Effector memory CD8-positive, alpha-beta T cell (primary cell): ENCODE measurements at places on chromosomes 2 and 18.

- no peak overlapping the region for H3K27ac ChIP-seq
- no peaks in the 10 kb centered on the region for H3K27me3 ChIP-seq
- no peaks in the 10 kb centered on the region for H3K4me1 ChIP-seq
- no peak overlapping the region for H3K4me3 ChIP-seq
- no peaks in the 10 kb centered on the region for H3K36me3 ChIP-seq
Observed at GRCh38 chr18:32919799-32920198, 147.0 kb upstream of the KLHL14 start.

DNA sequence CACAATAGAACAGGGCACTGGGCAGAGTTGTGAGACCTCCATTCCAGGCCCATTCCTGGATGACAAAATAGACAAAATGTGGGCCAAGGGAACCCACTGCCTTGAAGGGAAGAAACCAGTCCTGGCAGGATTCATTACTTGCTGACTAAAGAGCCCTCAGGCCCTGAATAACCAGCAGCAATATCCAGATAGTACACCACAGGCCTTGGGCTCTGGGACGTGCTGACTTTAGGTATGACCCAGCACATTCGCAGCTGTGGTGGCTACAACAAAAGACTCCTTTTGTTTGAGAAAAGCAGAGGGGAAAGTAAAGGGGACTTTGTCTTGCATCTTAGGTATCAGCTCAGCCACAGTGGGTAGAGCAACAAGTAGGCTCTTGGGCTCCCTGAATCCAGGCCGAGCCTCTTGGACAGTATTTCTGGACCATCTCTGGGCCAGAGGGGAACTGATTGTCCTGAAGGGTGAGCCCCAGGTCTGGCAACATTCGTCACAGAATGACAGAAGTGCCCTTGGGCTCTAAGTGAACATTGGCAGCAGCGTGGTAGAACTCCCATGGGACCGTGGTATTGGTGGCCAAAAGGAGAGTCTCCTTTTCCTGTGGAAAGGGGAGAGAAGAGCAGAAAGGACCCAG is 89.9 kb upstream of the CD226 start:
- H3K36me3 ChIP-seq: peaks cover 13% of the 10 kb centered on the region
- no peak for DNase-seq
- peaks cover 8% of the 10 kb centered on the region for H3K4me1 ChIP-seq
- H3K4me3 ChIP-seq: no peak overlapping the region

- H3K27me3 ChIP-seq: no peaks in the 10 kb centered on the region
- peaks cover 4% of the 10 kb centered on the region for H3K4me1 ChIP-seq
- no peak overlapping the region for H3K4me3 ChIP-seq
- peaks cover 34% of the 10 kb centered on the region for H3K36me3 ChIP-seq
Observed at GRCh38 chr2:44230378-44230777, 44.9 kb upstream of the SLC3A1 start.

- H3K36me3 ChIP-seq: no peaks in the 10 kb centered on the region
- DNase-seq: no peak
- no peak overlapping the region for H3K27ac ChIP-seq
- no peak overlapping the region for H3K4me3 ChIP-seq
Observed at GRCh38 chr2:122525336-122525735, 769.9 kb downstream of the TSN start.

DNA sequence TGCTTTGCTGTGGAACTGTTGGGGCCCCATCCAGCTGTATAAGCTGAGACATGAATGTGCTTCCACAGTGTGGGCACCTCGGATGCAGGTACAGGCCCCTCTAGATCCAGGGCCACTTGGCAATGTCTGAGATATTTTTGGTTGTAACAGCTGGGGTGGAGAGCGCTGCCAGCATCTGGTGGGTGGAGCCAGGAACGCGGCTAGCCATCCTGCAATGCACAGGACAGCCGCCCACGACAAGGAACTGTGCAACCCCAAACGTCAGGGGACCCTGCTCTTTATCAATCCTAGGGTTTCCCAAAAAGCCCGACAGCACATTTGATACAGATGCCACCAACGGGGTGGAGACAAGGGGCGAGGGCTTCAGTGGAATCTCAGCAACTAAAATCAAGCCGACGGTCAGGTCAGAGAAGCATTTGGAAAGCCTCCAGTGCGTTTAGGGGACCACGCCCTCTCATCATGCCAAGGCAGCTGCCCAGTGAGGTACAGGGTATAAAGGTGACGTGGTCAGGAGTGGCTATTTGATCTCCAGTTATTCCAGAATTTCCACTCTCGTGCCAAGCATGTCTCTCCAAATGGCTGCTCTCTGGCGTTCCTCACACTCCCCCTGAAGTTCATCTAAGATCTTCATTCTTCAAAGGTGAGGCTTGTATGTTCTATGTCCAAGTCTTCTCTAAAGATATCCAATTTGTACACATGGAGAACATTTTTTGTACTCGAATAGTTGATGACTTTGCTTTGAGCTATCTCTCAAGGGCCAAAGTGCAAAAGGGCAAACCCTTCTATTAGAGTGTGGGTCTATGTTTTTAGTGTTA is 55.7 kb downstream of the LRRFIP1 start:
- H3K4me3 ChIP-seq: no peak overlapping the region
- H3K4me1 ChIP-seq: peaks cover 14% of the 10 kb centered on the region
- H3K27ac ChIP-seq: no peak overlapping the region
- DNase-seq: no peak
- peaks cover 5% of the 10 kb centered on the region for H3K36me3 ChIP-seq
- no peaks in the 10 kb centered on the region for H3K27me3 ChIP-seq

DNA sequence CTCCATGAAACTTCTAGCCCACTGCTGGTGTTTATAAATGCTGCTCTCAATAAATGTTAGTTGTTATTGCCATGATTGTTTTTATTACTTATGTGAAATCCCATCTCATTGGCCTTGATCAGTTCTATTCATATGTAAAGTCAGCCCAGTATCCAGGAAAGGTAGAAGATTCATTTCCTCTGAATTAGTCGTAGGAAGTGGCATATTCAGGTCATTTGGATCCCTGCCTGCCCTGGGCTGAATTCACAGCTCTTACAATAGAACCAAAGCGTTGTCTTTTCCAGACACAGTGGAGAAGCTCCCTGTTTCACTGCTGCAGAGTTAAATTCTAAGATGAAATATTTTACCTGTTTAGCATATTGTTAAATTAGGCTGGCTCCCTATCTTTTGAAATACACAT is 70.3 kb downstream of the MAIP1 start:
- H3K4me1 ChIP-seq: no peaks in the 10 kb centered on the region
- H3K4me3 ChIP-seq: no peak overlapping the region
- peaks cover 38% of the 10 kb centered on the region for H3K27me3 ChIP-seq

DNA sequence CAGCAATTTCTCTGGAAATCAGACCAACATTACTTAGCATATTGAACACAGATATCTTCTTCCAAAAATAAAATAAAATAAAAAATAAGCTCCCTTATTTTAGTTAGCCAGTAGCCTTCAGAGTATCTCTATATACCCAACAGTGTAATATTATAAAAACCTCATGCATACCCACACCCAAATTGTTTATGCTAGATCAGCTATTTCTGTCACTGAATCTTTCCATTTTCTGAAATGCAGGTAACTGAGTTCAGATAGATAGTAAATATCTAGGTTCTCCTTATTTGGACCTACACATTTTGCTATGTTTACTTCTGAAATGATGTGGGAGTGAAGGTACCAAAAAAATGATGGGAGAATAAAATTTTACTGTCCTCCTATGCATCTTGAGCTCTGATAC is 39.9 kb downstream of the TTC21B start:
- DNase-seq: no peak
- no peaks in the 10 kb centered on the region for H3K4me1 ChIP-seq
- no peaks in the 10 kb centered on the region for H3K27me3 ChIP-seq
- no peak overlapping the region for H3K4me3 ChIP-seq

DNA sequence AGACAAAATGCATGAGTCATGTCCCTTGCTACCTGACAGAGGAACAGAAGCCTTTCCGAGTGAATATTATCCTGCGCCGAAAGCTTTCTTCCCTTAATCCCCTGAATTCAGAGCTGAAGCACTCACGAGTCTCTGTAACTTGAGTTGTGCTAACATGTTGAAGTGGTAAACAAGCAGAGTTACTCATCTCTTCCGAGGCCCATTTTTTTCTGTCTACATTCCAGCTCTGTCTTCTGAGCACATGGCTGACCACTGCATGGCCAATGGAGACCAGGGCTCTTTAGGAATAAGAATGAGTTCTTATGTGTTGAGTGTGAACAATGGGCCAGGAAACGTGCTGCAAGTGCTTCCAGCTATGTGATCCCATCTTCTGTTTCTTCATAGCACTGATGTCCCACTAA is 73.1 kb upstream of the PID1 start:
- DNase-seq: no peak
- H3K27ac ChIP-seq: no peak overlapping the region
- no peaks in the 10 kb centered on the region for H3K36me3 ChIP-seq
- H3K27me3 ChIP-seq: peaks cover 6% of the 10 kb centered on the region

DNA sequence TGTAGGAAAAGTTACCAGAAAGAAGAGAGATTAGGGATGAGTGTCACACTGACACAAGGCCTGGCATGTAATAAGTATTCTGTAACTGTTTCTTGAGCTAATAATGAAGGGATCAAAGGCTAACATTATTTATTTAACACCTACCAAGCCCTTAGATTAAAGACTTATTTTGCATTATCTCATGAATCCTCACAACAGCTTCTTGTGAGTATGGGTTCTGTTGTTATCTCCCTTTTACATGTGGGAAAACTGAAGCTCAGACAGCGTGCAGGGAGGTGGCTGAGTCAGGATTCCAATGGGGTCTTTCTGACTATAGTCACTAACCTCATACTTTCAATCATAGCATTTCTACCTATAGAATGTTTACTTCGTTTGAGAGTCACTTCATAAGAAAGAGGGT is 79.0 kb upstream of the PROKR1 start:
- H3K36me3 ChIP-seq: no peaks in the 10 kb centered on the region
- no peak overlapping the region for H3K4me3 ChIP-seq
- H3K4me1 ChIP-seq: no peaks in the 10 kb centered on the region
- no peaks in the 10 kb centered on the region for H3K27me3 ChIP-seq

- no peak for DNase-seq
- H3K27ac ChIP-seq: no peak overlapping the region
- H3K36me3 ChIP-seq: peaks cover 20% of the 10 kb centered on the region
- H3K4me1 ChIP-seq: peaks cover 46% of the 10 kb centered on the region
- H3K27me3 ChIP-seq: no peaks in the 10 kb centered on the region
Observed at GRCh38 chr2:230413479-230413878, 2.5 kb upstream of the SP100 start.

DNA sequence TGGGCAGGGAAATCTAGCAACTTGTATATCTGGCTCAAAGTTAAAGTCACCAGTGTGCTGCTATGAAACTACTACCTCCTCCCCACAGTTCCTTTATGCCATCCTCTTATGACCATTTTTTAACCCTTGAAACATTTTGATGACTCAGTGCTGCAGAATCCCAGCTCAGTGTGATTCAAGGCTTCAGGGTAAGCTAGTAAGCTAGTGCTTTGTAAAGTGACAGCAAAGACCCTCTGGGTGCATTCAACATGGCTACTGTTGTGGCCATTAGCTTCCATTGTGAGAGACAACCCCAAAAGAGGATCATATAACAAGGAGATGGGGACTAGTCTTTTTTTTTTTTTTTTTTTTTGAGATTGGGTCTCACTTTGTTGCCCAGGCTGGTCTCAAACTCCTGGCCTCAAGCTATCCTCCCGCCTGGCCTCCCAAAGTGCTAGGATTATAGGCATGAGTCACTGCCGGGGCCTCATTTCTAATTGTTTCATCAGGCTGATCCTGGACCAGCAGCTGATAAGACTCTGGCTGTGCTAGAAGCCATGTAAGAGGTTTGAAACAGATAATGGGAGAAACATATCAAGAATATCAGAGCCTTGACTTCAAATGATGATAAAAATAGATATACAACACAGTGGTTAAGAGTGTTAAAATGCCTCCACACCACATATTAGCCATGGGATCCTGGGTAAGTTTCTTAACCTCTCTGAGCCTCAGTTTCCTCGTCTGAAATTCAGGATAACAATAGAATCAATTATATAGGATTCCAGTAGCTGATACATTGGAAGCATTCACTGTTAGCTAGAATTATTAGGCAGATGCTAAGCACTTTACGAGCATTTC is 65.7 kb upstream of the RTN4 start:
- H3K27me3 ChIP-seq: peaks cover 23% of the 10 kb centered on the region
- H3K4me3 ChIP-seq: no peak overlapping the region
- no peaks in the 10 kb centered on the region for H3K36me3 ChIP-seq
- no peak for DNase-seq
- no peak overlapping the region for H3K27ac ChIP-seq

DNA sequence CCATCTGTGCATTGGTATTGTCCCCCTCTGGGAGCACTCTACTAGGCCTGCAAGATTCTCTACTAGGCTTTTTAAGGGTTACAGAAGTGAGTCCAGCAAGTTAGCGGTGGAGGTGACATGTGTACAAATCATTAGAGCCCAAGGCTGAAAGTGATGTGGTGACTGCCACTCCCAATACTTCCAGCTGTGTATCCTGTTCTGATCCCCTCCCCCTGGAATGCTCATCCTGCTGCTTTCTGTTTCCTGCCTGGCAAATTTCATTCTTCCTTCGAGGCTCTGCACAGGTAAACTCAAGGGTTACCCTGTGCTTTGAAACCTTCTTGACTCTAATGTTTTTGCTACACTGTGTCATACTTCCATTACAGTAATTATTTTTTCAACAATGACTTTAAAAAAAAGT is 258.5 kb upstream of the REV1 start:
- no peak for DNase-seq
- H3K27me3 ChIP-seq: peaks cover 7% of the 10 kb centered on the region
- H3K4me1 ChIP-seq: no peaks in the 10 kb centered on the region
- H3K27ac ChIP-seq: no peak overlapping the region

DNA sequence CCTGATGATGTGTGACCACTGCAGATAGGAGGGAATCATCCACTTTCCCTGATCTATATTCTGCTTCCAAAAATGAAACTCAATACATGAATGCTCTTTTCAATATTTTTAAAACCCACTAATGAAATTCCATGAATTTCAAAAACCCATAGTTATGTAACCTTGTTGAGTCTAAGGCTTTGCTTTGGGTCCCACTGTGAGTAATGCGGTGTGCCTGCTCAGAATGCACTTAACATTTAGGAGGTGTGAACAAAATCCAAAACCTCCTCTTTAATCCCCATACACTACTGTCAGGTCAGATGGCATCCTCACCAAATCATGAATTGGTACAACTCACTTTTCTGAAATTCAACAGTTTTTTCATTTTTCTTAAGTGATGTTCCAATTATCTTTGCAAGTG is 50.4 kb downstream of the CCDC93 start:
- H3K4me3 ChIP-seq: no peak overlapping the region
- H3K27me3 ChIP-seq: no peaks in the 10 kb centered on the region
- no peak overlapping the region for H3K27ac ChIP-seq
- no peak for DNase-seq
- peaks cover 26% of the 10 kb centered on the region for H3K36me3 ChIP-seq

DNA sequence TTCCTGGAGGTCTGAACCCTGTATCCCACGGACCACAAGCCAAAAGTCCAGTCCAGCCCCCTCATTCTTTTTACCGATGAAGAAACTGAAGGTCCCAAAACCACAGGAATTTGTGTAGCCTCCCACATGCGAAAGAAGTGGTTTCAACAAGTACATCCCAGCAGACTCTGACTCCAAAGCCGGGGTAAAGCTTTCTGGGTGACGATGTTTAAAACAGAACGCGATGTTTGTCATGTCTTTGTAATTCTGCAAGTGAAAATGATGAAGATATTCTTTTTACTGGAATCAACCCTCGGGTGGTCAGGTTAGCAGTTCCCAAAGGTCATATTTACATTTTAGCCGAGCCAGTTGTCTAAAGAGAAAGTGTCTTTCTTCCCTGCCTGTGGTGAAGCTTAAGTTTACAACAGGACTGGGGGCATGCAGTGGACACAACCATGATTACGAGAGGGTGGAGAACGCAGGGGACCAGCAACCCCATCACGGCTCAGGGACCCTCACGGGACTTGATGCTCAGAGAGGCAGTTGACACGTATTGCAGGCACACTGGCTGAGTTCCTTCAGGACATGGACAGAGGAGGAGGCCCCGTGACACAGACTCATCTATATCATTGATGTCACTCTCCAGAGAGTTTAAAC is 17.8 kb upstream of the TMEM131 start:
- H3K27me3 ChIP-seq: peaks cover 20% of the 10 kb centered on the region
- no peak for DNase-seq
- H3K36me3 ChIP-seq: no peaks in the 10 kb centered on the region
- H3K27ac ChIP-seq: no peak overlapping the region
